NCI-H1417 (cell line): ENCODE measurements at places on chromosomes 3 and 15.

- DNase-seq: peak; percentile 20
Observed at GRCh38 chr15:60324706-60325438, 72.9 kb downstream of the ANXA2 start.

GRCh38 chr15:89088605-89089315, 504 bp downstream of the ABHD2 start:
- peak; percentile 69 for DNase-seq

DNA sequence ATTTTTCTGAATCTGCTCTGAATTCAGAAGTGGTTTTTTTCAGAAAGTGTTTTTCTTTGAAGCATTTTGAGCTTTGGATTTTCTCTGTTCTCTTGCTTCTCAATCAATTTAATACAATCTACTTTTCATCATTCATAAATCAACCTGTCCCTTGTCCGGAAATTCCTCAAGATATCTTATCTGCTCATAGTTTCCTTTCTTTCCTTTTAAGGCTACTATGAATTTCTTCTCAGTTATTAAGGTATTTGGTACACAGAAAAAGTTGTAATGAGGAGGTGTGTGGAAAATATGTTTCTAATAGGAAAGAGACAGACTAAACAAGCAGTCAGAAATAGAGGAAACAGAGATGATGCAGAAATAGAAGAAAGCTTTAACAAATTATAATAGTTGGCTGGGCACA, 14.4 kb downstream of the CGGBP1 start:
- DNase-seq: no peak

DNA sequence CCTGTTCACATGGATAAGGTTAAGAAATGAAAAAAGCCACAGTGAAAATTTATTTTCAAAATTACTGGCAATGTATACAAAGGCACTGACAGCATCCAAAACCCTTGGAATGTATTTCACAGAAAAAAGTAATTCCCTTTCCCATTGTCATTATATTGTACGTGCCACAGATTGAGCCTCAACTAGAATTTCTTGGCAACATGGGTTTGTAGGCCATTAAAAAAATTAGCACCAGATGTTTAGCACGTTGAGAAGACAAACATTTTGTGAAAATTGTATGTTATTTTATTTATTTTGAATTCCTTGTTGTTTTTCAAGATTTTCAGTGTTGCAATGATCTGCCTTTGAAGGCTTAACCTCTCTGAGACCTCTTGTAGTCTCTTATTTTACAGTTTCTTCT, 76.3 kb upstream of the EPHB3 start:
- no peak for DNase-seq

DNA sequence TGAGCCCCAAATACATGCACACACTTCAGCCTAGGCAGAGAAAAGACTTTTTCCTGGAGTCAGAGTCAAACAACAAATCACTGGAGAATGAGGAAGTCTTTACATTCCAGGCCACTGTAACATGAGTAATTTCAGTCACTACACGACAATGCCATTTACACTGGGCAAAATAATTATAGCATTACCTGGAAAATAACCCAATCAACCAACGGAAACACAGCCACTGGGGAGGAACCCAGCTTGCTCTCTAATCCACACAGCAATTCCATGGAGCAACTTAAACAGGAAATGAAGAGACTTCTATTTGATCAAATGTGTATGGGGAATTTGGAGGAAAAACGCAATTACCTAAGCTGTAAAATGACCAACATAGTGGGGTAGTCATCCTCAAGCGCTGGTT, 15.2 kb downstream of the FSTL1 start:
- DNase-seq: peak; percentile 8

DNA sequence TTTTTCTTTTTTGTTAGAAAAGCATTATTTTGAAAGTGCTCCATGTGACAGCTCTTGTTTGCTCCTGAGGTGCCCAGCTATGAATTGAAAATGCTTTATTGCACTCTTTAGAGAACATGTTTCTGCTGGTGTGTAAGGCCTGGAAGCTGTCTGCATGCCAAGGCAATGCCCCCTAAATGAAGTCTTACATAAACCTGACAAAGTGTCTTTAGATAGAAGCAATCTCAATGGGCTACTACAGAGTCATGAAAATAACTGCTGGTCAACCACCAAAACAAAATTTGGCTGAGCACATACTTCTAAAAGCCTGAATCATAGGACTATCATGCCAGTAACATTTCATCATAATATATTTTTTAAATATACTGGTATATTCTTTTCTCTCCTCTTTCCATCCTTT, 178.7 kb downstream of the THRB start:
- no peak for DNase-seq

DNA sequence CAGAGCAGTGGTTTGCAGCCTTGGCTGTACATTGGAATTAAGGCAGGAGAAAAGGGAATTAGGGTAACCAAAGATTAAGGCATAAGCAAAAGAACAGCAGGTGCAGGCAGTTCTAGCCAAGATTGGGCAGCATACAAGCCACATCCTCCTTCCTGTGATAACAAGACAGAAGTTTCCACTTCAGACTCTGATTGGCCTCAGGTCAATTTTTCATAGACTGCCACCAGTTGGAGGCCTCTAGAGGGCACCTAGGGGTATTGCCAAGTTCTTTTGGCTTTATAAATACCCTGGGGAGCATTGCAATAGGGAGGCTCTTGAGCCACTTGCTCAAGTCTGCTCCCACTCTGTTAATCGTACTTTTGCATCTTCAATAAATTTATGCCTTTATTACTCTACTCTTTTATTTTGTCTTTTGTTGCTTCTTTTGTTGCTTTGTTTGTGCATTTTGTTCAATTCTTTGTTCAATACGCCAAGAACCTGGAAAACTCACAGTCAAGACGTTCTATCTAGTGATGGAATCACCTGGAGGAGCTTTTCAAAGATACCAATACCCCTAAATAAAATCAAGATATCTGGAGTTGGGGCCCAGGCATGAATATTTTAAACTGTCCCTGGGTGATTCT, 32.2 kb upstream of the FMN1 start:
- DNase-seq: peak; percentile 69

- no peak for DNase-seq
Observed at GRCh38 chr15:32656496-32656895, 15.0 kb downstream of the SCG5 start.

- DNase-seq: peak; percentile 12
Observed at GRCh38 chr15:40037721-40038120, 1.3 kb downstream of the SRP14 start.

DNA sequence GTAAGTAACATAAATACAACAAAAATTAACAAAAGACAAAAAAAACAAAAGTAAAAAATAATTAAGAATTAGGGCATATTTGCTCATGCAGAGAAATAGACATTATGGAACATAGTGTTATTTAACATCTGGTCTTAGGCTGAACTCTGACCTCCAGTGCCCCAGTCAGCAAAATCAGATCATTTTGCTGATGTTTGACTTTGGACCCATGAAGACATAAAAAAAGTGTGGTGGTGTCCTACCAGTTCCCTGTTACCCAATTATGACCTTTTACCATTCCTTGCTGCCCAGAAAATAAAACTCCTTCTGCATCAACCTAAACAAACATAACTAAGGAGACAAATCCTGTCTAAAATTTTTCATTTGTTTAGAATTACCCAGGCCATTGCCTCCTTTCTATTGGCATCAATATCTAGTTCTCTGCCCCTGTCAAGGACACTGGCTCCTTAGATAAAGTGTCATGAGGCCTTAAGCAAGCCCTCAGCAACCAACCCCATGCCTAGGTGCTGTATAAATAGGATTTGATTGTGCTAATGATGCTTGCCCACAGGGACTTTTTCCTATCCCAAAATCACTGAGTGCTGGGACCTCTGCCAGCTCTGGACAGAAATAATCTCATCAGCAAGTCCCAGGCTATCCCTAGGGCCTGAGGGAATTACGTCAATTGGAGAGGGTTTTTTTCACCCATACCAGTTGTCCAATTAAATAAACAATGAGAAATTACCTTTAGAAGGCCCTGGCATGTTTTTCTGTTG, 334.5 kb upstream of the UMPS start:
- no peak for DNase-seq

- no peak for DNase-seq
Observed at GRCh38 chr3:128285967-128286321, 132.7 kb downstream of the EEFSEC start.

DNA sequence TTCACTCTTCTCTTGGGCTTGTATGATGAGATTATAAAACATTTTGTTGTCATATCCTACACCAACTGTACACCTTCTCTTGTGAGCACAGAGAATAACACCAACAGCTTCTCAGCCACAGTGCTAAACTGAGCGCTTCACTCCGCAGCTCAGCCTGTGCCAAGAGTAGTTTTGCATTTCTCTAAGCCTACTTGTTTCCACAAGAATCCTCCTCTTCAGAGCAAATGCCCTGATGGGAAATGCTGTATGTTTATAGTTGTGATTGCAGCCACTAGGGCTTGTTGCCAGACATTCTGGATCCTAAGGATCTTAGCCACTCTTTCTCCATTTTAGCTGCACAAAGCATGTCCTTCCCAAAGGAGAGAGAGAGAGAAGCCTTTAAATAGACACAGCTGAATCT, 138.8 kb upstream of the PLXND1 start:
- no peak for DNase-seq

GRCh38 chr3:9146367-9147071, 102.9 kb downstream of the SRGAP3 start:
- no peak for DNase-seq

DNA sequence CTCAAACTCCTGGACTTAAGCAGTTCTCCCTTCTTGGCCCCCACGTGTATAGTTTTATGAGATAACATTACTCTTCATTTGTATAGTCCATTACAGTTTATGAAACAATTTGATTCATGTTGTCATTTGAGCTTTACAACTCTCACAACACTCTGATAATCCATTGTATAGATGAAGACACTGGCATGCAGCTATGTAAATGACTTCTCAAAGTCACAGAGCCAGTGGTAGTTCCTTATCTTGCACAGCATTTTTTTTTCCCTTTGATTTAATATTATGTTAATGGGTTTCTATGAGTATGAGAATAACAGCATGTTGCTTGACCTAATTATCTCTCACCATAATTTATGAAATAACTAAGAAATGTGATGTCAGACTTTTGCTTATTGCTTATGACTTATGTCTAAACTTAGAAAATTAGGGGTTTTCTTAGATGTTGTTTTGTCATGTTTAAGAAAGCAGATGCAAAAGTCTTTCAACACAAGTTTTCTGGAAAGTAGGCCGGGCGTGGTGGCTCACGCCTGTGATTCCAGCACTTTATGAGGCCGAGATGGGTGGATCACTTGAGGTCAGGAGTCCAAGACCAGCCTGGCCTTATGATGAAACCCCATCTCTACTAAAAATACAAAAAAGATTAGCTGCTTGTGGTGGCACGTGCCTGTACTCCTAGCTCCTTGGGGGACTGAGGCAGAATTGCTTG, 13.3 kb downstream of the VPS8 start:
- no peak for DNase-seq

DNA sequence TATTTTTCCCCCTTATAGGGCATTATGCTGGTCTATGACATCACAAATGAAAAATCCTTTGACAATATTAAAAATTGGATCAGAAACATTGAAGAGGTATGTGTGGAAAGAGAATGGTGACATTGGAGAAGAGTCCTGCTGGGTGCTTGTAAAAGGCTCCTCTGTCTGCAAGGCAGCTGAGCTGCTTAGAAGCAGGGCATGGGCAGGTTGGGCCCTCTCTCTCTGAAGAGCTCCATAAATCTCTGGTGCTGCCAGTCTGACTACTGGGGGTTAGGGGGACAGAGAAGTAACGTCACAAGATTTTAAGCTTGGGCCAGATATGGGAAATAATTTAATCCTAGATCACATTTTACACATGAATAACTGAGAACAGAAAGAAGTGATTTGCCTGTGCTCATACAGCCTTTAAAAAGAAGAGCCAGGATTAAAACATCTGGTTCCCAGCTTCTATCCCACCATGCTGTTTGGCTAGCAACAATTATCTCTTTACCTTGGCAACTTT, 21.9 kb upstream of the APH1B start:
- DNase-seq: no peak

GRCh38 chr15:61185759-61186158, 43.3 kb downstream of the RORA start:
- DNase-seq: no peak

DNA sequence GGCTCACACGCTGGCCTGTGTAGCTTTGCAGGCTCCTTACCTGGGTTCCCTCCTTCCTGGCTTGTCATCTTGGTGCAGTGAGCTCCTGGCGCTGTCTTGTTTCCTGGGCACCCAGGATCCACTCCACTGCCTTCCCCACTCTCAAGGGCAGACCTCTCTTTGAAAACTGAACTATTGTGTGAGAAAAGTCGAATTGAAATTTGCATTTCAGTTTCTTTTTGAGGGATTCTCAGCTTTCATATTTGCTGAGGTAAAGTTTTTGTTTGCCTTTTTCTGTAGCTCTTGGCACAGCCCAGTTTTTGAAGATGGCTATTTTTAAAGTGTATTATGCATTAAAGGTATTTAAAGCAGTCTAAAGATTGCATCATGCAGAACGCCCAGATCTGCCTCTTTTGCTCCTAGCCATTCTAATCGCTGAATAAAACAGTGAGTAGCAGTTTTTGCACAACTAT, 70.1 kb downstream of the CCK start:
- no peak for DNase-seq

- DNase-seq: no peak
Observed at GRCh38 chr3:45749880-45750279, 46.5 kb downstream of the SLC6A20 start.

DNA sequence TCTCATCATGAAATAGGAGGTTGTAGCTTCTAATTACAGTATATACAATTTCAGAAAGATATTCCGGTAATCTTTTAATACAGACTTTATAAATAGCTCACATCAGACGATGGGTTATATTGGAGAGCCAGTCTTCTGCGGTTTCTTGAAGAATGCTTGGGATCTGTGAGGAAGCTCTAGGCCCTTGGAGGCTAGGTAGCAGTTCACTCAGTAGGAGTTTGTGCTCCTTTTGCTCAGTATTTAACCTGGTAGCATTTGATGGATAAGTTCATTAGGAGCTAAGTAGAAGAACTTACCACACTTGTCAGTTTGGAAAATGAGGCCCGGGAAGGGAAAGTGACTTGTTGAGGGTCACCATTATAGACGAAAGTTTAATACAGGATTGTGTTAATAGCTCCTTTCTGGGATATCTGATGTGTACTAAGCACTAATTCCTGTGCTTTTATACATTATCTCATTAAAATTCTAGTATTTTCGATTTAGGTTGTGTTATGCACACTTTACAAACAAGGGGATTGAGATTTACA, 2.8 kb downstream of the FNDC3B start:
- DNase-seq: no peak

GRCh38 chr3:4474683-4475490, 7.8 kb upstream of the SUMF1 start:
- no peak for DNase-seq

DNA sequence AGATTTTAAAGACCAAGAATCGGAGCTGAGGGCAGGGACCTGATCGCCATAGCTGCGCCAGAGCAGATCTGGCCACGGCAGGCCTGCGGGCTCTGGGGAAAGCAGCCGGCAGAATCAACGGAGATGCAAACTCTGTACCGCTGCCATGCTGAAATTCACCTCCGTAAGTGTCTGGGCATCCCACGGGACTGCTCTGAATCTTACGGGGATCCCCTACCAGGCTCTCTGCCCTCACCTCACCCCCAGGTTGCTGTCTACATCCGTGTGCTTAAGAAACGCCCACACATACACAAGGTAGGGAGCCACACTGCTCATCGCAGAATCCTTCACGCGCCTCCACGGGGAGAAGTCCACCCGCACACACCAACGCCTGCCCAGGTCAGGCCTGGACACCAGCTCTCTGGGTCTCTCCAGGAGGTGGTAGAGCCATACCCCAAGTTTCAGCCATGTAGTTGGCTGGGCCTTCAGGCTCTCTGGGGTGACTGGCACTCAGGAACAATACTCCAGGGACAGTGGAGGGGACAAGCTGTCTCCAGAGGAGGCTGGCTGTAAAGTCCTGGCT, 33.5 kb downstream of the FAM174B start:
- no peak for DNase-seq
